ENCODE measurements at places on chromosomes 7 and 10. TPM values are rescaled to one million over a fixed set of nuclear protein-coding genes. Genes with fewer than 3 reads are reported as not detected.

DNA sequence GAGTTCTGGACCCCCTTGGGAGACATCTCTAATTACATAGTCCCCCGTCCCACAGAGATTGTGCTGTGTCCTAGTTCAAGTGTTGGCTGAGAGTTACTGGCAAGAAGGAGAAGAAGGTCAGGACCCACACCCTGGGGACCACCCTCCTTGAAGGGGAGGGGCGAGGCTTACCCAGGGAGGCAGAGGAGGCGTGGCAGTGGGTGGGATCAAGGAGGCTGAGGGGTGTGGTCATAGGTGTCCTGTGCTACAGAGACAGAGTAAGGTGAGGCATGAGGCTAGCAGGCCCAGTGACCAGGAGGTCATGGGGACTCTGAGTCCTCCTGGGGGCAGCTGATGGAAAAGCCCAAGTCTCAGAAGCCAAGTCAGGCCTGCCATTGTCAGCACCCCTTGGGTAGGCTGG is 29.4 kb upstream of the ADCYAP1R1 start:
- no peak for DNase-seq

DNA sequence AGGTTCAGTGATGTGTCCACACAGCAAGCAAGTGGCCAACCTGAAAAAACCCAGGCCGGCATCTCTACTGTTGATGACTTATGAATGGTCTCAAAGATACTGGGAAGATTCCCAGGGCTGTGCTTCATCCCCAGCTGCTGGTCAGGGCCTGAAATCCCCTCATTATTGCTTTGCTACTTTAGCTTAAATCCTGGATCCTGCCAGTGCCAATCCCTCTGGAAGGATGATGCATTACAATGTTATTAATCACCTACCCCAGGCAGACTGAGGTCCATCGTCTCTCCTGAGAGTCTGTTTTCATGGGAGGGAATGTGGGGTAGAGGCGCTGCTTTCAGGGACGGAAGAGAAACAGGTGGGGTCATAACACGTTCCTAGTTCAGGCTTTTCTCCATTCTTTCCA is 371.6 kb downstream of the RPS24 start:
- DNase-seq: peak; percentile 31

ZCCHC24 gene
- 150 TPM for total RNA-seq

DNA sequence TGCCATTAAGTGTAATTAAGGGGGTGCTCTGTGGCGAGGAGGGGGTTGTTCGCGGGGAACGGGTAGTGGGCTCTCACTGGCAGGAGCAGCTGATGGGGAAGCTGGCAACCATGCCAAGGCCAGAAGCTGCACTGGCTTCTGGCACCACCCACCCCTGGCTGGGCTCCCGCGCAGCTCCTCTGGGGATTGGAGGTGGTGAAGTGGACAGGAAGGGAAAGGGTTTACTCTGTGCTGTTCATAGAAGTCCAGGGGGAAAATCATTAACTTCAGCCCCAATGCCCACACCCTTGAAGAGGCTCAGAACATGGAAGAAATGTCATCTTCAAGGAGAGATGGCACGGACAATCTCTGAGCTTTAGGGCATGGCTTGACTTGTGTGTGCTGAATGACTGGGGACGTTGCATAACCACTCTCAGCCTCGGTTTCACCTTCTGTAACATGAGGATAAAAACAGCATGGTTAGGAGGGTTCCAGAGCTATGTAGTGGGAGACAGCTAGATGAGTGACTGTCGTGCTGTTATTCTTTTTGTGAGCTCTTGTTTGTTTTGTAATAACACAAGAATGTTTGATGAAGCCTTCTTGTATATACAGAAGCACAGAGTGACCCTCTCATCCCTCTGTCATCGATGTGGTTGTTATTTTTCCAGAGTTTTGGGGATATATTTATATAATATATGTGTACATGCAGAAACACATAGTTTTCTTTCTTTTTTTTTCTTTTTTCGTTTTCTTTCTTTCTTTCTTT is 29.9 kb downstream of the KAZALD1 start:
- DNase-seq: no peak

- DNase-seq: no peak
These were observed 73.4 kb downstream of the ABI1 start for GRCh38 chr10:26787362-26787761.

DNA sequence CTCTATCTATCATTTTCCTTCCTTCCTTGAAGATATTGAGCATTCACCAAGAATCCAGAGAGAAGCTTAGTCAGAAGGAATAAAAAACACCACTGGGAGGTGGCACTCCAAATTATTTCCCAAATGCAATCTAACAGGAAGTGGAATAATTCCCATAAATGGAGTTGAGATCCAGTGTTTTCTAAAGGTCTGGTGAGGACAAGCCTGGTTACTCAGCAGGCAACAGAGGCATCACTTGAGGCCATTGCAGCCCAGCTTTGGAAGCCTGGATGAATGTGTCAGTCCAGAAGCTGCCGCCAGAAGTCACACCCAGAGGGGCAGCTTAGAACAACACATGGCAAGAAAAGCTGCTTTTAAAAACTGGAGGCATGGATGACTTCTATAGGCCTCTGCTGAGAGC is 288.9 kb upstream of the KLF6 start:
- DNase-seq: no peak

- no peak for DNase-seq
These were observed 377.2 kb upstream of the VWC2 start for GRCh38 chr7:49396229-49396628.

DNA sequence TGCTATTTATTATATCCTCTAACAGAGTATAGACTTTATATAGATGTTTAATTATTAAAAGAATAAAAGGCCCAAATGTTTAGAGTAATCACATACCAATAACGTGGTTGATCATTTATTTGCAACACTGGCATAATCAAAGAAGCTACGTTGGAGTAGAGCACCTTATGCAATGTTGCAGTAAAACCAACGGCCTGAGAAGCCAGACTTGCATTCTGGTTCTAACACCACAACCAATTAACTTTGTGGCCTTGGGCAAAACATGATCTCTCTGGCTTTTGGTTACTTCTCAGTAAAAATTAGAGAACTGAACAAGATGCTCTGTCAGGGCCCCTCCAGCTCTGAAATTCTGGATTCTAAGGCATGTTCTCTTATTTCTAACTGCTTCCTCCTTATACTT is 476.2 kb downstream of the GRM8 start:
- no peak for DNase-seq

GRCh38 chr10:929960-930624 is 1.4 kb downstream of the LARP4B start:
- no peak for DNase-seq

NUTM2E gene
- not detected for total RNA-seq

DNA sequence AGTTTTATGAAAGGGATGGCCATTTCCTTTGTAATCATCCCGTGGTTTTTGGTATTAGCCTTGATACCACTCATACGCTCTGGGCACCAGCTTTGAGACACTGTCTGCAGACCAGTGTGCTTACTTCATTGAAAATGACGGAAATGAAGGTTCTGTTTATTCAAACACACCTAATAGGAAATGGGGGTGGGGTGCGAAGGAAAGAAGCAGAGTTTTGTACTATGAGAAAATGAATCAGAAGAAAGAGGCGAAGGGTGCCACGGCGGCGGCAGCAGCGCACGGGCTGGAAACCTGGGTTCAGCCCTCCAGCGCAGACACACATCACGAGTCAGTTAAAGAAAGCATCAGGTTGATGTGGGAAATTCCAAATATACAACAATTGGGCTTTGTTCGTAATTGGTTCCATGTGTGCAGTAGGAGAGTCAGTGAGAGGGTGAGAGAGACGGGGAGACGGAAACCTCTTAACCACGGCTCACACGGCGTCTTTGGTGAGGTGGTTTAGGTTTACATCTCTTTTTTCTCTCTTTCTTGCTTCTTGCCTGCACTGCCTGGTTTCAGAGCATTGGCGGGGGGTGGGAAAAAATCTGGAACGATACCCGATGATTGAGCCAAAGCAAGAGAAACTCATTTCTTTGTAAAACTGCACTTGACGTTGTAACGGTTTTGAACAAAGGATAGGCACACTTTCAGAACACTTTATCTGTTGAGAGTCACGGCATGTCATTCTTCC is 321.2 kb downstream of the FRMD4A start:
- no peak for DNase-seq

DNA sequence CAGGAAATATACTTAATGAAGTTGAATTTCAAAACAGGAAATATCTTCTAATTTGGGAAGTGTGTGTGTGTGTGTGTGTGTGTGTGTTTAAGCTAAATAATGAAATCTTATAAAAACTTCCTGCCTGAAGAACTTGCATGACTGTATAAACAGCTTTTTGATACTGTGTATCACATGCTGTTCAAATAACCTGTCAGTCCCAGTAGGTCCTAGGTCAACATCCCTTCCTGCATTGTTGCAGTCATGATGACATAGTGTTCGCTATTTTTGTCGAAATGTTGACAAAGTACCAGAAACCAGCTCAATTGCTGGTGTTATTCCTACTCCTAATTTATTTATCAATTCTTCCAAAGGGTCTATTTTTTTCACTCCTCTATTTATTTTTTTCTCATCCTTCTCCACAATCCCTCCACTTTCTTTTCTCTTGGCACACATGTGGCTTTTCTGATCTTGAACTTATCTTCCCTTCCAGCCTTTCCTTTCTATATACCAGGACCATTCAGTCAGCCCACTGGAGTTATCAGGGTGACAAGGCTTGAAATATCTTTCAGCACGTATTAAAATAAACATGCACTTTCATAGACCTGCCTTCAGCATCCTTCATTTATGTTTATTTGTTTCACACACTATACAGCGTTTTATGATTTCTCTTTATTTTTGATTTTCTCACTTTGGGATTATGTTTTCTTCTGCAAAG is 115.8 kb downstream of the PLXDC2 start:
- DNase-seq: no peak

DNA sequence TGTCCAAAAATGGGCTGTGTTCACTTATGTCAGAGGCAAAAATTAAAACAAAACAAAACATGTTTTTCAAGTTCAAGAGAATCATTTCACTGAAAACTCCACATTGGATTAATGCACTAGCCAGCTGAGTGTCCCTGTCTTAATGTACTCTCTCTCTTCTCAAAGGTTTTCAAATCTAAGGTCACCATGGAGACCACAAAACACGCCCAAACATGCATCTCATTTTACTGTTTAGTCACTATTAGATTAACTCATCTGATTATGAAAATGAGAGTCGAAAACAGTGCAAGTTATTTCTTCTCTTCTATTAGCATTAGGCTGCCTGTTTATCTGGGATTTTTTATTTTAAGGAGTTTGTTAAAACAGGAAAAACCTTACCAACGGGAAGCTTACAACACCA is 70.8 kb upstream of the ASAH2 start:
- no peak for DNase-seq

GRCh38 chr7:132226046-132226956 is 350.0 kb downstream of the PLXNA4 start:
- DNase-seq: no peak

PSMC2 gene
- total RNA-seq: 86.3 TPM

DNA sequence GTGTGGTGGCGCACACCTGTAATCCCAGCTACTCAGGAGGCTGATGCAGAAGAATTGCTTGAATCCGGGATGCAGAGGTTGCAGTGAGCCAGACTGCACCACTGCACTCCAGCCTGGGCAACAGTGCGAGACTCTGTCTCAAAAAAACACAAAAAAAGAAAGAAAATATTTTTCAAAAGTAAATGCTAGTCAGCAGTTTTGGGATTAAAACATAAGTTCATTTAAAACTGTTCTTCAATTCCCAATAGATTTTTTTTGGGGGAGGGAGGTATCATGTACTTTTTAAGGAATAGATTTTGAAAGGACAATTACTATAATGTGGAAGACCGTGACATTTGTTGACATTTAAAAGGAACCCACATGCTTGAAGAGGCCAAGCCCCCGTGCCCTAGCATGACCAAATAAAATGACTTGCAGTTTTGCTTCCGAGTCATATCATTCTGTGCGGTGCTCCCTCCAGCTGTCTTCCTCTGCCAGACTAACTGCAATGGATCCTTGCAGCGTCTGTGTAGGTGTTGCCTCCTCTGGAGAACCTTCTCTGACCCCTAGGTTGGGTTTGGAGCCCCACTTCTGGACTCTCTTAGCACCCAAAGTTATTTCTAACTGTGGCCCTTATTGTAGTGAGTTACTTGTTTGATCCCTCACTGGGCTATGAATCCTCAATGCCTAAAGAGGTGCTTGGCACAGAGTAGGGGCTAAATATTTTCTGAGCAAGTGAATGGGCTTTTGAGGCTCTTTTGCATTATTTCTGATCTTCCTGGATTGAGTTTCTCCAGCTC is 17.4 kb upstream of the HPS1 start:
- no peak for DNase-seq

CALHM3 gene
- total RNA-seq: not detected

H2BK1 gene
- total RNA-seq: not detected

GRCh38 chr10:48254750-48255512 is 19.6 kb downstream of the FRMPD2 start:
- DNase-seq: no peak

GTF2I gene
- total RNA-seq: 246 TPM

- DNase-seq: no peak
These were observed 22.1 kb downstream of the NMT2 start for GRCh38 chr10:15146366-15146765.

- peak; percentile 61 for DNase-seq
These were observed 621 bp upstream of the FAM13C start for GRCh38 chr10:59362959-59363381.

DNA sequence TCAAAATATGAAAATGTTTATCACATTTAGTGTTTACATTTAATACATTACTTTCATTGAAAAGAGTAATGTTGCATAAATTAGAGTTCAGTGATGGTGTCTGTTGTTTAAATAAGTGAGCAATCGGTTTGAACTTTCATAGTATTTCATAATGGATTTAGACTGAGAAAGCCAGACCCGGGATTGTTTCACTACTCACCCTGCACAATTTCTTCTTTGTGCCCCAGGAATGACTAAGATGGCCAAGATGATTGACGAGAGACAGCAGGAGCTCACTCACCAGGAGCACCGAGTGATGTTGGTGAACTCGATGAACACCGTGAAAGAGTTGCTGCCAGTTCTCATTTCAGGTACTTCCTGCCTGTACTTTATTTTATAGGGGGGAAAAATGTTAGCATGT is 74.6 kb downstream of the VCL start:
- no peak for DNase-seq

DNA sequence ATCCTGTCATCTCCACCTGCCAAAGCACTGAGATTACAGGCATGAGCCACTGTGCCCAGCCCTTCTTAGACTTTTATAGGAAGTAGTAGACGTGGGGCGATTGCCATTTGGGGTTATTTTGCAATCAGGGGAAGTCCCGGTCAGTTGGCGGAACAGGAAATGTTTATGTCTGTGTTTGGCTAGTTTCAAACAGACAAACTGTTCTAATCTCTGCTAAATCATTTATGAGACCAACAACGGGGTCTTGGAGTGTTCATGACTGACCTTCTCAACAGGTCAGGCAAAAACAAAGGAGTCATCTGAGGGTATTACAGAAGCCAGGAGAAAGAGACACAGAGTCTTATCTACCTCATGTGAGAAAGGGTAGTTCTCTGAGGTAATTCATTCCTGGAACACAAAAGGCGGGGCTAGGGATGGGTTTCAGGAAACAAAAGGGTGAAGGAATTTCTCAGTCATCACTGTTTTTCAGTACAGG is 6.6 kb upstream of the TPK1 start:
- no peak for DNase-seq

LEP gene
- total RNA-seq: 7.2 TPM

DENND10 gene
- 32.1 TPM for total RNA-seq

DNA sequence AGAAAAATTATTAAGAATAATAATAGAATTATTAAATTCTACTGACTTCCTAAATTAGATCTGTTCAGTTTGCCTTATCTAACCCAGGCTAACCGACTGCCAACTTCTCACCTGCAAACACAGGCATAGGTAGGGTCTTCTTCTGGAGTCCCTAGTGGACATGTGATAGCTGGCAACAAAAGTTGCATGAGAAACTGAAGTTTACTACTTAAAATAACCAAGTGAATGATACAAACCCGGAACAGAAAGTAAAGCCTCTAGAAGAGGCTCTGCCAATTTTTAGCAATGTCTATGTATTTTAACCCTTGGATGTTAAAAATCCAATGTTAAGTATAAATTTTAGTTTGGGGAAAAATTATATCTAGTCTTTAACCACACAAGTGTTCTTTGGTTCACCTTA is 37.6 kb downstream of the NDUFB2 start:
- no peak for DNase-seq
